ENCODE measurements at places on chromosomes 4 and X. TPM values are rescaled to one million over a fixed set of nuclear protein-coding genes. Genes with fewer than 3 reads are reported as not detected.

The ANOS1 gene
- total RNA-seq, result 7.1 TPM

The TRIM61 gene
- total RNA-seq, result 3.3 TPM

The AKAP4 gene
- total RNA-seq, result not detected

The ZXDA gene
- total RNA-seq, result 1.8 TPM

The NUDT10 gene
- total RNA-seq, result 10.1 TPM

The TLR10 gene
- total RNA-seq, result not detected

DNA sequence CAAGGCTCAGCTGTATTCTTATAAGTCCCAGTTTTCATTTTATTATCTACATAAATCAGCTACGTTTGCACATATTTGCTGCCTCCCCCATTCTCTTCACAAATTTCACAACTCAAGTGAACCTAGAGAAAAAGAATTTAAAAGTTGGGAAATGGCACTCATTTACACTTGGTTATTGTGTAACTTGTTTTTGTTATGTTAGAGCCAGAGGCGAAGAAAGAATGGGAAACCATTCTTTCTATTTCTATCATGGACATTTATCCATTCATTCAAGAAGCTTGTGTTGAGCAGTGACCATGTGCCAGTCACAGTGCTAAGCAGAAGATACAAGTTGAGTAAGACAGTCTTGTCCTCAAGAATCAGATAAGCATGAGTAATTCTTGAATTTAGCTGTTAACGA, 13.5 kb downstream of the LIAS start:
- no peak for DNase-seq

DNA sequence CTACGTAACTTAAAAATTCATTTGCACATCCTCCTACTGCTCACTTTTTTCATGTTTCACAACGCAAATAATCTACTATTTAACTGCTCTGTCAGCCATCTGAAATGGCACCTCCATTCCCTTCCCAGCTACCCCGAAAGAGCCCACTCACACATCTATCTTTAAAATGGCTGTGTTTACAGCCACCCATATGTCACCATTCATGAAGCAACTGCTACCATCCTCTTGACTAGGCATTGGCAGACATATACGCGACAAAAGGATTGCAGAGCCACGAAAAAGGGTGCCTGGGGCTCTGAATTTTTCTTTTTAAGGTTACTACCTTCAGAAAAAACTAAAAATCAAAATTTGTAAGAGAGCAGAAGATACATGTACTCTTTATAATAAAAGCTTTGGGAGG, 11.5 kb downstream of the SH3RF1 start:
- DNase-seq, result no peak

- no peak for DNase-seq
Observed at GRCh38 chr4:46820154-46820553, 88.9 kb downstream of the COX7B2 start.

DNA sequence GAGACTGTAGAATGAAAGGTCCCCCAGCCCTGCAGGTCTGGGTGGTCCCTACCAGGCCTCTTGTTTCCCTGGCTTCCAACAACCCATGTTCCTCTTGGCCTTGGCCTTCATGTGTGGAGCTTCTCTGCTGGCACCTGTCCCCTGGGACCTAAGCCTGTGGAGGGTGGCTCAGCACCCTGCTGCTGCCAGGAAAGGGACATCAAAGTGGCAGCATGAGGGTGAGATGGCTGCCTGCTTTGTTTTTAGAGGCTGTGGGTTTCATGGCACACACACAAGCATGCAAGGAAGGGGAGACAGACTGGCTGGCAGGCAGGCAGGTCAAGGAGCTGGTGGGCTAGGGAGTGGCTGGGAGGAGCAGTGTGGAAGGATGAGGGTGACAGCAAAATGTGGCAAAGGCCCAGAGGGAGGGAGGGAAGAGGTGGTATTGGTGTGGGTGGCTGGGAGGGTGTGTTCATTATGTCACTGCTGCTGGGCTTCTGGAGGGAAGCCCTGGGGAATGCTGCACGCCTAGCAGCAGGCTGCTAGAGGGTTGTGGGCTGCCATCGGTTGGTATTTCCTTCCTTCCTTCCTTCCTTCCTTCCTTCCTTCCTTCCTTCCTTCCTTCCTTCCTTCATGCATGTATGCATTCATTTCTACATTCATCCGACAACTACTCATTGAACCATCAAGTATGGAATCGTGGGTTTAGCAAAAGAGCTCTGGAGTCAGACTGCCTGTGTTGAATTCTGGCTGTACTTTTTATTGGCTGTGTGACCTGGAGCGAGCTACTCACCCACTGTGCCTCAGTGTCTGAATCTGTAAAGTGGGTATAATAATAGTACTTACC, 128.7 kb upstream of the PJA1 start:
- DNase-seq, result no peak

- DNase-seq, result no peak
Observed at GRCh38 chr4:152776352-152776751, 3.2 kb downstream of the TIGD4 start.

GRCh38 chrX:134362560-134363089, 97.3 kb upstream of the HPRT1 start:
- no peak for DNase-seq

- DNase-seq, result peak; percentile 55
Observed at GRCh38 chr4:40395908-40396793, 61.0 kb downstream of the CHRNA9 start.

DNA sequence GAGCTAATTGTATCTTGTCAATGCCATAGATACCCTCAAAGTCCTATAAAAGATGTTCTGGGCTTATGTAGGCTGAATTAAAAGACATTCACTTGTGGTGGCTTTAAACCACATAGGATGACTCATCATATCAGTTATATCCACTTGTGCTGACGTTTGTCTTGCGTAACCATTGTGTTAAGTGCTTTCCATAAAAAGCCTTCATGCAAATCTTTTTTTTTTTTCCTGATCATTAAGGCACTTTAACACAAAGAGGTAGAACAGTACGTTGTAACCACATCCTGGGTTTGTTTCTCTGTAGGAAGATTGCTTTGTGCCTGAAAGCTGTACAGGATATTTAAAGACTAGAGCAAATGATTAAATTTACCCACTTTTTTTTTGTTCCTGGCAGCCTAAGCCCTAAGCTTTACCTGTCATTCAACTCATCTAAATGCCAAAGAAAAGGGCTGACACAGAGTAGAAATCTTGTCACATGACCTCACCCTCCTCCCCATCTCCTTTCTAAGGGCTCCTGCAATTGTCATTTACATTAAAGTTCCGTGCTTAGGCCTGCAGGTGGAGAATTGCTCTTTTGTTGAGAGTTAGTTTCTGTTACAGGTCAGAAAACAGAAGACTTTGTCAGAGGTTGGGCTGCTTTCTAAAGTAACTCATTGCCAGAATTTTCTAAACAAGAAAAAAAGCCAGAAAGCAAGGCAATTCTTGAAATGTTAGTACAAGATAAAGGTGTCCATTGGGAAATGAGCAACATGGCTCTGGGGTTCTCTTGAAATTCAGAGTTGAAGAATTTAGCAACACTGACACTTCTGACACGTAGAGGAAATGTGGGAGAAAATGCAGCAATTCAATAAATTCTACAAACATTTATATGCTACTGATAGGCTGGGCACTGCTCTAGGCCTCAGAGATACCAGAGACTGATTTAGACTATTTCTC, 555.6 kb downstream of the PPARGC1A start:
- DNase-seq, result peak; percentile 69

DNA sequence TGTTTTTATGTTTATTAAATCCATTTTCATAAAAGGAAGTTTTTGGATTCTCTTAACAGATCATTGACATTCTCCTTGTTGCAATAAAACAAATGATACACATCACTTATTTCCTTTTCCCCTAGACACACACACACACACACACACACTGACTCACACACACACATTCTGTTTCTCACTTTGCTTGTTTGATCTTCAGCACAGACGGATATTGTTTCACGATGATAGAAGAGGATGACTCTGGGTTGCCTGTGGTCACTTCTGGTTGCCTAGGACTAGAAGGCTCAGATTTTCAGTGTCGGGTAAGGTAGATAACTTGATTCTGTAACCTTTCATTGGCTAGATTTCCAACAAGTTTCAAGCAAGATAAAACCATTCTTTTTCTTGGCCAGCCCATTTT, 356.8 kb downstream of the BMPR1B start:
- DNase-seq, result no peak

DNA sequence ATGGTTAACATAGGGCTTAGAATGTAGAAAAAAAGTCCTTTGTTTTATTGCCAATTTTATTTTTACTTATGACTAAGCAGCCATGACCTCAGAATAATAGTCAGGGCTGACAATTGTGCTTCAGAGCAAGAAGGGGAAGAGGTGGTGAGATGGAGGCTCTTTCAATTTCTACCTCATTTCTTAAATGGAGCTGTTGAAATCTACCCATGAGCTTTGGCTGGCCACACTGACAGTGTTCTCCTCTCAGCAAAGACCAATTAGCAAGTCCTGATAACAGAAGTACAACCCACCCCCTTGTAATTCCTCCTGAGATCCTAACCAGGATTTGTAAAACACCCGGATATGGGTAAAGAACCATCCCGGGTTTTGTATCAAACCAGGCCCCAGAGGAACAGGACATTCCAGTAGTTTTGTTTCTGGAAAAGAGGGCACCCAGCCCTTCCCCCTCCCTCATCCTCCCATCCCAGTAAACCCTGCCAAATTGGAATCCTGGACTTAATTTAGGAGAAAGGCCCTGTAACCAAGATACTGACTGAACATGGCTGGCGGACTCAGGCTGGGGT, at the start of gene HEPH:
Gene HEPH (plus strand): TSS at position 399 of the 563 bp plus-strand sequence. CDS start 6,324 bp downstream, outside the sequence.
- DNase-seq, result peak; percentile 67

DNA sequence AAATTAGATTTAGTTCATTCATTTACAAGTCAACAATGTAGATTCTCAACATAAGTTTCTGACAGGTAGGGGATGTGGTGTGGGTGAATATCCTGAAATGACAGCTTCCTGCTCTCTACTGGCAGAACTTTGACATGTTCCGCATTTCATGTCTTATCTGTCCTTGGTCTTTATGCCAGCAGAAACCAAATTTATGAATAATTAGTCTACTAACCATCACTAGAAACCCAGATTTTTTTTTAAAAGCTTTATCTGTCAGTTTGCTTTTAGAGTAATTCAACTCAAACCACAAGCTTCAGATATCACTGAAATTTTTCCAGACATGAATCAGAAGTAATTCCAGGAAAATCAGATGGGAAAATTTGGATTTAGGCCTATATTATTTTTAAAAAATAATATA, 17.9 kb downstream of the COQ2 start:
- no peak for DNase-seq

GRCh38 chrX:149570668-149571067, 16.6 kb downstream of the MAGEA9B start:
- peak; percentile 30 for DNase-seq

DNA sequence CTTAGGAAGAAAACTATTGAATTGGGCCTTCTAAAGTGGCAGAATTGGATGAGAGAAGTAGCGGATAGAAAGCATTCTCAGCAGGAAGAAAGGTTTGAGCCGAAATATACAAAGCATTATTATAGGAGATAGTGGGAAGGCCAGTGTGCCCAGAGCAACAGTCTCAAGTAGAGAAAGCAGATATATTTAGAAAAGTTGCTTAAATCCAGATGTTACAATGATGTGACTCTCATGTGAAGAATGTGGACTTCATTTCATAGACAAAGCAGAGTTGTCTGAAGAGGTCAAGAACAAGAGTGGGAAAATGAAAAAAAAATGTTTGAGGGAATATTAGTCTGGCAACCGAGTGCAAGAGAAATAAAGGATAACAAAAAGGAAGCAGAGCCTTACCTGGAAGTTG, 66.9 kb downstream of the SYNPO2 start:
- no peak for DNase-seq

DNA sequence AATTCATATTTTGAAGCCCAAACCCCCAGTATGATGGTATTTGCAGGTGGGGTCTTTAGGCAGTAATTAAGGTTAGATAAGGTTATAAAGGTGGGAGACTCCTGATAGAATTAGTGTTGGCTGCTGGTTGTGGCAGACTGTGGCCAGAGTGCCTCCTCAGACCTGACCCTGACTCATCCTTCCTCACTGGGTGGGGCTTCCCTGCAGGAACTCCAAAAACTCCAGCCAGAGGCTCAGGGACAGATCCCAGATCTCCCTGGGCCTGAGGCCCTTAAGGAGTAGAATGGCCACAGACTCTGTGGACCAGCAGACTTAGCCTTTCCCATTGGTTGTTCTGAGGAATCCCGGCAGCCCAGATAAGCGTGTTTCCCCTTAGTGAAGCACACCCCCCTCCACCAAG, 463.0 kb upstream of the CPEB2 start:
- no peak for DNase-seq

Measured in endodermal cell (in vitro differentiated cells).